ENCODE measurements at places on chromosomes 3 and 15. TPM values are rescaled to one million over a fixed set of nuclear protein-coding genes. Genes with fewer than 3 reads are reported as not detected.
A peak's percentile ranks its signal among the peaks of the same experiment; 100 is the strongest.

- no peak for DNase-seq
- no peak overlapping the region for H3K4me3 ChIP-seq
- no peaks in the 10 kb centered on the region for H3K27me3 ChIP-seq
- H3K27ac ChIP-seq: no peak overlapping the region
- no peaks in the 10 kb centered on the region for H3K4me1 ChIP-seq
- H3K36me3 ChIP-seq: peaks cover 9% of the 10 kb centered on the region
Measured at GRCh38 chr3:9976721-9977709, 9.6 kb downstream of the EMC3 start.

- no peak for DNase-seq
- no peaks in the 10 kb centered on the region for H3K36me3 ChIP-seq
- no peak overlapping the region for H3K27ac ChIP-seq
- no peak overlapping the region for H3K4me3 ChIP-seq
Measured at GRCh38 chr3:127707851-127708411, 35.2 kb downstream of the ABTB1 start.

- peaks cover 81% of the 10 kb centered on the region for H3K27me3 ChIP-seq
- H3K27ac ChIP-seq: no peak overlapping the region
- DNase-seq: peak; percentile 61
- no peaks in the 10 kb centered on the region for H3K36me3 ChIP-seq
- peak overlapping the region; percentile 80 for H3K4me3 ChIP-seq
Measured at GRCh38 chr15:37098468-37099318, 1.7 kb downstream of the MEIS2 start.

- no peak overlapping the region for H3K4me3 ChIP-seq
- no peak for DNase-seq
- H3K36me3 ChIP-seq: no peaks in the 10 kb centered on the region
- peaks cover 21% of the 10 kb centered on the region for H3K4me1 ChIP-seq
- H3K27me3 ChIP-seq: no peaks in the 10 kb centered on the region
- H3K27ac ChIP-seq: no peak overlapping the region
Measured at GRCh38 chr15:86588413-86588812, 508.7 kb downstream of the AGBL1 start.

- no peak overlapping the region for H3K4me3 ChIP-seq
- DNase-seq: peak; percentile 16
- H3K4me1 ChIP-seq: no peaks in the 10 kb centered on the region
- H3K27ac ChIP-seq: no peak overlapping the region
- H3K27me3 ChIP-seq: no peaks in the 10 kb centered on the region
Measured at GRCh38 chr3:126121632-126122031, 37.7 kb upstream of the SLC41A3 start.

GPR87 gene
- total RNA-seq: not detected

- H3K4me1 ChIP-seq: no peaks in the 10 kb centered on the region
- no peaks in the 10 kb centered on the region for H3K36me3 ChIP-seq
- H3K27me3 ChIP-seq: no peaks in the 10 kb centered on the region
- H3K4me3 ChIP-seq: no peak overlapping the region
- DNase-seq: peak; percentile 84
Measured at GRCh38 chr3:52934630-52935530, 37.5 kb upstream of the STIMATE start.

TRH gene
- not detected for total RNA-seq

CLRN1 gene
- 0.93 TPM for total RNA-seq

GRCh38 chr3:37453393-37454389 lies 279.3 kb upstream of the LRRFIP2 start:
- H3K36me3 ChIP-seq: no peaks in the 10 kb centered on the region
- H3K27ac ChIP-seq: no peak overlapping the region

DNA sequence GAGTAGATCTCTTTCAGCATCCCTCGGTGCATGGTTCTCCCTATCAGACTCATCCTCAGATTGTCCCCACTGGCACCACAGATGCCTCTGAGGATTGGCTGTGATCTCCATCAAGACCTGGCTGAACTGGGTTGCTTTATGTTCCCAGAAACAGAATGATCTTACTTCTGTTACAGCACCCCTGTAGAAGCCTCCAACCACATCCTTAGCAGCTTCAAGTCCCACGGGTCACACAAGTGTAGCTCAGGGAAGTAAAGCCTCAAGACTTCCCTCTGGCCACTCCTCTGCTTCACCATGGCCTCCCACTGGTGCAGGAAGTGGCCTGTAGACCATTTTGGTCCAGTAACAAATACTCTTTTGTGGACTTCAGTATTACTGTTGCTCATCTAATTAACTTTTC lies 566.4 kb upstream of the SUCLG2 start:
- no peak overlapping the region for H3K4me3 ChIP-seq
- no peaks in the 10 kb centered on the region for H3K27me3 ChIP-seq
- no peak overlapping the region for H3K27ac ChIP-seq
- H3K4me1 ChIP-seq: no peaks in the 10 kb centered on the region
- H3K36me3 ChIP-seq: no peaks in the 10 kb centered on the region
- no peak for DNase-seq

DNA sequence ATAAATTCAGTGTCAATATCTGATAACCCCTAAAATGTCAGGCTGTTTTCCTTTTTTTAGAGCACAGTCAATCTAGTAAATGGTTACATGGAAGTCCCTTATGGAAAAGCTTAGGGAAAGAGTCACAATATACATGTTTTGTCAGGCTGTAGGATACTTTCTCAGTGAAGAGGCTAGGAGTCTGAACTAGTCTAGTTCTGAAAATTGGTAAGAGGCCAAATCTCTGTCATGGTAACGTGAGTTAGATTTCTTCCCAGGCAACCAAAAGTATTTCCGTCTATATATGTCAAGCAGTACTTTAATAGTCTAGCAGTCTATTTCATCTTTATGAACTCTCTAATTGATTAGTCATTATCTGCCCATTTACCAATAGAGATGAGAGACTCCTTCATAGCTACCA lies 215.9 kb upstream of the LRRC3B start:
- H3K27ac ChIP-seq: no peak overlapping the region
- no peaks in the 10 kb centered on the region for H3K27me3 ChIP-seq
- H3K36me3 ChIP-seq: 0 out of 2 replicates have a peak, but pooled peaks cover 3% of the 10 kb centered on the region
- H3K4me1 ChIP-seq: no peaks in the 10 kb centered on the region

DNA sequence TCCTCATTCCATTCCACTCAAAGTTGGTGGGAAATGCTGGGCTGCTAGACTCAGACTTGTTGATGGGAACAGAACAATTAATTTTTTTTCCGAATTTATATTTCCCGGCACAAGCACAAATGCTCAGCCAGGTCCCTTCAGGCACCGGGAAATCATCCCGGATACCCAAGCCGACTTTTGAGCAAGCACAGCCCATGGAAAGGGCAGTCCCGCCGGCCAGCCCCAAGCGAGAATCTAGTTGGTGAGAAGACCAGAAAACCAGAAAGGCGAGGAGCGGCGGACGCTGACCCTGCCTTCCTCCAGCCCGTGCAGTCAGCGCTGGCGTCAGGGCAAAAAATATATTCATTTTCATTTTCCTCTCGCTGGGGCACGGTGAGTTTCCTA lies 763 bp upstream of the ZIC4 start:
- H3K36me3 ChIP-seq: no peaks in the 10 kb centered on the region
- no peak overlapping the region for H3K27ac ChIP-seq
- peaks cover 98% of the 10 kb centered on the region for H3K27me3 ChIP-seq
- peak; percentile 59 for DNase-seq

GRCh38 chr15:79376383-79376782 lies 55.8 kb upstream of the MINAR1 start:
- H3K27ac ChIP-seq: no peak overlapping the region
- H3K36me3 ChIP-seq: no peaks in the 10 kb centered on the region
- no peak overlapping the region for H3K4me3 ChIP-seq
- H3K27me3 ChIP-seq: no peaks in the 10 kb centered on the region

- peak; percentile 84 for DNase-seq
- peak within 1 kb of the TSS; percentile 90 for H3K4me3 ChIP-seq
Measured at GRCh38 chr15:22980189-22981050, at the start of gene CYFIP1. Gene CYFIP1, minus strand, starts transcription at chr15:22980368. Its CDS starts 33,083 bp downstream, at chr15:22947285.

GRCh38 chr15:91408476-91409076 lies 308.5 kb downstream of the SV2B start:
- H3K4me3 ChIP-seq: no peak overlapping the region
- H3K4me1 ChIP-seq: no peaks in the 10 kb centered on the region

COL6A5 gene
- 0.03 TPM for total RNA-seq

- H3K36me3 ChIP-seq: no peaks in the 10 kb centered on the region
- no peaks in the 10 kb centered on the region for H3K27me3 ChIP-seq
- H3K4me1 ChIP-seq: peaks cover 7% of the 10 kb centered on the region
- H3K4me3 ChIP-seq: no peak within 1 kb of the TSS
- no peak within 1 kb of the TSS for H3K27ac ChIP-seq
Measured at GRCh38 chr3:149474250-149474817, at the start of gene TM4SF4. Gene TM4SF4, plus strand, starts transcription at chr3:149474697. Its CDS starts 181 bp downstream, at chr3:149474878.

DNA sequence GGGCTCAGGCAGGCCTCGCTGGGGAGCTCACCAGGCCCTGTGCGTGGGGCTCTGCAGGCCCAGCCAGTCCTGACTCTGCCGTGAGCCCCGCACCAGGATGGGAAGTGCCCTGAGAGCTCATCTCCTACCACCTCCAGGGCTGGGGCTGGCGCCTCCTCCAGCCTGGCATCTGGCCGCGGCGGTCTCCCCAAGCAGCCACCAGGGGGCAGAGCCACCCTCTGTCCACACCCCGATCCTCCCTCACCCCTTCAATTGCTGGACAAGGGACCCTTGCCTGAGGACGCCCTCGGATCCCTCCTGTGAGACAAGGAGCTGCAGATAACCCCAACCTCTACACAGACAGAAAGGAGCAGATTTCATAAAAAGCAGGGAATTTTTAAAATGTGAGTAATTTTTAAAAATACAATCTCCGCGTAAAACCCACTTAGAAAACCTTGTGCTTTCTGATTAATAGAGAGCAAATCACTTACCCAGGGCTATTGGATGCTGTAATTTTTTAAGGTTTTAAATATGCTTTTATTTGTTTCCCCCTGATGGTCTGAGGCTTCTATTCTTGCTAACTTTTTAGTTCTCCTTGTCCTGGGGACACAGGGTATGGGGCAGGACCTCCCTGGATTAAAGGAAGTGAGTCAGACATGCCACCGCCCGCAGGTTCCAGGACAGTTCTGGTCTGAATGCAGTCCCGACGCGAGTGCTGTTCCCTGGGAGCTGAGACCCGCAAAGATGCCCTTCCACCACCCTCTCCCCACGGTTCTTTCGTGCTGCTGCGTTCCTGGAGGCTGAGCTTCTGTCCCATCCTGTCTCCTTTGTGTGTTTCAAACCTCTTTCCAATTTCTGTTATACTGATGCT lies 52.3 kb upstream of the CHRNA7 start:
- DNase-seq: peak; percentile 87
- H3K27me3 ChIP-seq: peaks cover 5% of the 10 kb centered on the region
- peak overlapping the region; percentile 37 for H3K4me3 ChIP-seq
- no peak overlapping the region for H3K27ac ChIP-seq

DNA sequence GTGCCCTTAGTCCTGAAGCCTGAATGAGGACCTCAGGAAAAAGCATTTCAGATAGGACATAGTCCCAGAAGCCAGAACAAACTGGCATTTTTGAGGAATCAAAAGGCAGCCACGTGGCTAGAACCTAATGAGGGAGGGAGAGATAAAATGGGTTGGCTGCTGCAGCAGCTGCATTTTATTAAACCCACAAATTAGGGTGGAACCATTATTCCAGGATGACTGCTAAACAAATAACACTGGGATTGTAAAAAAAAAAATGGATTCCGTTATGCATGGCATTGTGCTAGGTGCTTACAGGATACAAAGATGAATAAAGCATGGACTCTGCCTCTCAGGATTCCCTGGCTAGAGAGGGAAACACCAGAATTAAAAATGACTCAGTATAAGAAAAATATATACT lies 141.5 kb downstream of the SATB1 start:
- H3K4me1 ChIP-seq: 0 out of 2 replicates have a peak, but pooled peaks cover 3% of the 10 kb centered on the region
- H3K36me3 ChIP-seq: no peaks in the 10 kb centered on the region
- no peak overlapping the region for H3K4me3 ChIP-seq
- H3K27ac ChIP-seq: no peak overlapping the region

FOXB1 gene
- total RNA-seq: 4.7 TPM

DNA sequence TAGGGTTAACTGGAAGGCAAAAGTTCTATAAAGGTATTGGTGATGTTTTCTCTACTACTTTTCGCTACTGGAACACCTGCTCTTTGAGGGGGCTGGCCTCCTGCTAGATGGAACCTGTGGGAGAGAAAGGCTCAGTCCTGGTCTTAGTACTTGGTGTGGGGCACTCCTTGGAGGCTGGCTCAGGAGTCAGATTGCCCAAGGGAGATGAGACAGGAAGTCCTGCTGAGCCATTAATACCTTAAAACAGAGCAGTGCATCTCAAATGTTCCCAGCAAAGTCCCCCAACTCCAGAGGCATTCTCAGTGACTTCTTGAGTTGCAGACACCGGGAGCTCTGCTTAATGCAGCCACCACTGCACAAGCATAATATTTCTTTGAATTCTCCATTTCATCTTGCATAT lies 3.1 kb upstream of the ADAMTSL3 start:
- no peaks in the 10 kb centered on the region for H3K36me3 ChIP-seq
- no peak overlapping the region for H3K4me3 ChIP-seq
- H3K4me1 ChIP-seq: peaks cover 4% of the 10 kb centered on the region
- H3K27me3 ChIP-seq: peaks cover 41% of the 10 kb centered on the region

HYAL1 gene
- total RNA-seq: 2.8 TPM

PCSK6 gene
- 6.7 TPM for total RNA-seq

GRCh38 chr3:152438706-152439105 lies 170.0 kb downstream of the MBNL1 start:
- H3K36me3 ChIP-seq: no peaks in the 10 kb centered on the region
- H3K4me3 ChIP-seq: no peak overlapping the region
- H3K4me1 ChIP-seq: peaks cover 10% of the 10 kb centered on the region
- H3K27me3 ChIP-seq: no peaks in the 10 kb centered on the region
- no peak for DNase-seq

GRCh38 chr3:52299879-52300611 lies 12.4 kb downstream of the GLYCTK start:
- peak; percentile 50 for DNase-seq
- H3K36me3 ChIP-seq: no peaks in the 10 kb centered on the region
- no peak overlapping the region for H3K27ac ChIP-seq
- H3K4me3 ChIP-seq: peak overlapping the region; percentile 53
- no peaks in the 10 kb centered on the region for H3K27me3 ChIP-seq

DNA sequence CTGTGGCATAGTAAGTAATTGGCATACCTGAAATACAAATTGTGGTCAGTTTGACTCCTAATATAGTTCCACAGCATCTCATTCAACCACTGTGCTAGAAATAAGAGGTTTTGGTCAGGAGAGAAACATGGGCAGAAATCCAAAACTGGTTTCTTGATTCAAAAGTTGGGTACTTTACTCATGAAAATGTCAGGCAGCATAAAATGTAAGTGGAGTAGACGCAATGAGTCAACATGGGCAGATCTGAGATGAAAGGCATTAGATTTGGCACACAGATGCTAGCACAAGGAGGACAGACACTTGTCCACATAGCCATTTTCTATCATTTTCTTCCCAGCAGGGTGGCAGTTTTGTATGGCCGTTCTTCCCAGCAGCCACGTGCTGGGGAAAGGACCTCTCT lies 255.8 kb upstream of the CDIN1 start:
- no peaks in the 10 kb centered on the region for H3K36me3 ChIP-seq
- no peak overlapping the region for H3K4me3 ChIP-seq
- no peak overlapping the region for H3K27ac ChIP-seq
- H3K27me3 ChIP-seq: no peaks in the 10 kb centered on the region

GRCh38 chr3:12974819-12975218 lies 98.4 kb downstream of the IQSEC1 start:
- no peak for DNase-seq
- H3K36me3 ChIP-seq: no peaks in the 10 kb centered on the region
- no peak overlapping the region for H3K4me3 ChIP-seq
- peaks cover 24% of the 10 kb centered on the region for H3K4me1 ChIP-seq
